ENCODE measurements at places on chromosomes 5 and 9.
A peak's percentile ranks its signal among the peaks of the same experiment; 100 is the strongest.

DNA sequence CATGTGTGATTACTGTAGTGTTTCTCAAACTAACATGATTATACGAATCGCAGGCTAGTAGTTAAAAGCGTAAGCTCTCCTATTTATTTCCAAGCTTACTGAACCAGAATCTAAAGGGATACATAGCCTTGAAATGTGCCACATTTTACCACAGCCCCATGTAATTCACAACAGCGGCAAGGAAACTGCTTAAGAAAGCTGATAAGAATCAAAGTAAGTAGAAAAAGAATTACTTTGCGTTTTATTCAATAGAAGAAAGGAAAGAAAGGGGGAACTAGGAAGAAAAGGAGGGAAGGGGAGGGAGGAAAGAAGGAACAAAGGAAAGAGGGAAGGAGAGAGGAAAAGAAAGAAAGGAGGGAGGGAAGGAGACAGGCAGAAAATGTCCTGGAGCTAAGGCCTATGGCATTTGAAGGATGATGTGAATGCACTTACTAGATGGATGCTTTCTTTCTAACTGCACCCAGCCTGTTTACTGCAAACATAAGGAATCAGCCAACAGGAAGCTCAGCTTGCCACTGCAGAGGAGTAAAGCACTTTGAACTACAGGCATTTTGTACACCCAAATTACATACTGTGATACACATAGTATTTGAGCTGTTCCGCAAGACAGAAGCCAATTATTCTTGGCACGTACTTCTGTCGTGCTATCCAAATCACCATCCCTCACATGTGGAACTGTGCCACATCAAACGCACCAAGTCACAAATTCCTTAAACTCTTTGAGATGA is 521.7 kb downstream of the RAB3C start:
- no peak for DNase-seq

DNA sequence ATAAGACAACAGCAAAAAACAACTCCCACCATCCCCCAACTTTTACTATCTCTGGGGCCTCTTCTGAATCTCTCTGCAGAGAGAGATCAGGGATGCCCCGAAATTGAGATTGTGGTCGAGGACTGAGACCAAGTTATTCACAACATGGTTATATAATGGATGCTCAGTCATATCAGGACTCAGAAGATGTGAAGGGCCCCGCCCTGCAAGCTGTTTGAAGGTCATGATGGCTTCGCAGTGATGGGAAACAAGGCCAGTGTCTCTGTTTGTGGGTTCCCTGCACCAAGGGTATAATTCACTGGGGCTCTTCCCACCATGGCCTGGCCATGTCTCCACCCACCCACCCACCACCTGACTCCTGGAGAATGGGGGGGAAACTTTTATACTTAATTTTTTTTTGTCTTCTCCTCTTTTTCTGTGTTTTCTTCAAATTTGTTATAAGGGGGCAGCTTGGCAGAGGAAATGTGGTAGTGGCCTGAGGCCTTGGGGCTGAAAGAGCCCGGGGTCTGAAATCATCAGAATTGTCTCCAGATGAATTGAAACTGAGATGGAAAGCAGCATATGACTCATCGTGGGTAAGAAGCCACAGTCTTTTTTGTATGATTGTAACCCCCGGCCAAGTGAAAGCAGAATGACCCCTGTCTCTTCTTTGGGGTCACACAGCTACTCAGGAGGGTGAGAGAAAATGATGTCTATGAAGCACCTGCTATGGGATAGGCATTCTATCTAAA is 15.0 kb upstream of the TEX48 start:
- DNase-seq, result peak; percentile 34

DNA sequence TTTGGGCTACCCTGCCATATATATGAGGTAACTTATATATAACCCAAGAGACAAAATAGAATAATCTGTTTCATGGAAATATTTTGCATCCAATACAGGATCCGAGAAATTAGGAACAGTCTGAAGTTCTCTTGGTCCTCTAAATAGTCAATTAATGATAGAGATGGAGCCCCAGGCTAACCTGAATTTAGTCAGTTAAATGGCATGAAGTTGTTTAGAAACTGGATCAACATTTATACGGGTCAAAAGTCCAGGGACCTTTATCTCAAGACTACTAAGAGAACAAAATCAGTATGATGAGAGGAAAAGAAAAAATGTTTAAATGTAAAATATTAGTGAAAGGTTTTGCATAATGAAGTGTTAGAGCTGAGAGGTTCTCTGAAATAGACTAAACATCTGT is 303.3 kb upstream of the ACTBL2 start:
- DNase-seq, result no peak

GRCh38 chr9:114375386-114376175 is 12.2 kb downstream of the AKNA start:
- no peak for DNase-seq

DNA sequence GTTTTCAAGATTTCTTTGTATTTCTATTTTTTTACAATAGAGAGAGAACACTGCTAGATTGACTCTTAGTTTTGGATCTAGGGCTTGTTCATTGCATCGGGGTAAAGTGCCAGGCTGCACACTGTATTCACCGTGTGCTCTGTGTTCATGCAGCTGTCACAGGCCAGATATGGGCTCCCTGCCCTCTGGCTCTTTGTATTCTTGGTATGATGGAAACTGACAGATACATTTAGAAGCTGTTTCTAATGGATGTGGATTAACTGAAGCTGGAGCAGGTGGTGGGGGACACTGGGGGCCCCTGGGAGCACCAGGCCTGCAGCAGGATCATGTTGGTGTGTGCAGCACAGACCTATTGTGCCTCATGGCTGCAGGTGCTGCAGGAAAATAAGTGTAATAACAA is 28.0 kb downstream of the SLC36A1 start:
- DNase-seq, result no peak

DNA sequence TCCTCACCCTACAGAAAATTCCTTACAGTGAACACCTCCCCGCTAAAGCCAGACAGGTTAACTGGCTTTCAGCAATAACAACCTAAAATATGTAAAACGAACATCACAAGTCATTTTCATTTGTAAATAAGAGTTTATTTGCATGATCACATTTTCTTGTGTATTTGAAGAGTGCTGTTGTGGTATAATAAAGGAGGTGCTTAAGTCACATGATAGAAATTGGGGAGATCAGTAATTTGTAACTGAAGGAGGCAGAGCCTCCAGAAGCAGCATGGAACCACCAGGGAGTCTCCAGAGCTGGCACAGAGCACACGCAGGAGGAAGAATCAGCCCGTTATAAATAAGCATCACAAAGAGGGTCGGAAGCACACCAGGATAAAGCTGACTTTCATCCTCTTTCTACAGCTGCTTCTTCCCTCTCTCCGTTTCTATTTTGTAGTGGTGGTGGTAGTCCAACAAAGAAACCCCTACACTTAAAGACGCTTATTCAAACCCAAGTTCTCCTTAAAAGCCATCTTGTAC is 210.6 kb downstream of the MAPKAP1 start:
- no peak for DNase-seq

- DNase-seq, result no peak
Observed at GRCh38 chr9:35001285-35001677, 11.7 kb downstream of the DNAJB5 start.

DNA sequence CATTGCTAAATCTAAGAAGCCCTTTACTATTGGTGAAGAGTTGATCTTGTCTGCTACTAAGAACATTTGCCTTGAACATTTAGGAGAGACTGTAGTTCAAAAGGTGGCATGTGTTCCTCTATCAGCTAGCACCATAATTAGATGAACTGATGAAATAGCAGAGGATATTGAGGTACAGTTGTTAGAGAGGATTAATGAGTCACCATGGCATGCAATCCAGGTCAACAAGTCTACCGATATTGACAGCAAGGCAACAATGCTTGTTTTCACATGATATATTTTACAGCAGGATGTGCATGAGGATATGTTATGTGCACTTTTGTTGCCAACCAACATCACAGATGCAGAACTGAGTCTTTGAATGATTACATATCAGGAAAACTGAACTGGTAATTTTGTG is 134.3 kb upstream of the CDH9 start:
- no peak for DNase-seq

DNA sequence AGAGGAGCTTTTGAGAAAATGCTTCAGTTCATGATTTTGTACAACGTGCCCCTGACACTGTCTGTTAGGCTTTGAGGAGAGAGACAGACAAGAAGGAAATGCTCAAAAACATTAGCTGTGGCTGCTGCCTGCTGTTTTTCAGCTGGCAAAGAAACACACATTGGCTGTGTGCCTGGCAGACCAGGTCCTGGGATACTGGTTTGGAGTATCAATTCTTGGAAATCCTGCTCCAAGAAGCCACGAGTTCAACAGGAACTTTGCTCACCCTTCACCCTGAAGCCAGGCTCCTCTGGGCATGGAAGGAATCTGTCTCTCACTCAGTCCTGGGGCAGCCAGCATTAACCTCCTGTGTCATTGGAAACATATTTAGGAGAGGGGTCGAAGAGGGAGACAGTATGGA is 245.5 kb downstream of the AUH start:
- DNase-seq, result no peak

GRCh38 chr9:81861644-81862043 is 66.6 kb upstream of the SPATA31D4 start:
- no peak for DNase-seq

DNA sequence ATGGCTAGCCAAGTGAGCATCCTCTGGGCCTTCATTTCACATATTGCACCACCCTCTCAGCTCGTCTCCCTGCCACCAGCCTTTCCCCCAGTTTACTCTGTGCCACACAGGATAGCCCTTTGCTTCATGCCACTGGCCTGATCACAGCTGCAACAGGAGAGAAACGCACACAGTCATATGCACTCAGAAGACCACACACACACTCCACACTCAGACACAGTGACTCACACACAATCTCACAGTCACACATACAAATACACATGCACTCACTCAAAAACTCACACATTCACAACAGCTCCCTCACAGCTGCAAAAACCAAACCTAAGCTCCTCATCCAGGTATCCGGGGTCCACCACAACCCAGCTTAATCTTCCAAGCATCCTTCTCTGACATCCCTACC is 38.7 kb downstream of the TTC39B start:
- no peak for DNase-seq

DNA sequence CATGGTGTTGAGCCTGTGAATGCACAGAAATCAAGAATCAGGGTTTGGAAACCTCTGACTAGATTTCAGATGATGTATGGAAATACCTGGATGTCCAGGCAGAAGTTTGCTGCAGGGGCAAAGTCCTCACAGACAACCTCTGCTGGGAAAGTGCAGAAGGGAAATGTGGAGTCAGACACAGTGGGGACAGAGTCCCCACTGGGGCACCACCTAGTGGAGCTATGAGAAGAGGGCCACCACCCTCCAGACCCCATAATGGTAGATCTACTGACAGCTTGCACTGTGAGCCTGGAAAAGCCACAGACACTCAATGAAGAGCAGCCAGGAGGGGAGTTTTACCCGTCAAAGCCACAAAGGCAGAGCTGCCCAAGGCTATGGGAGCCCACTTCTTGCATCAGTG is 181.9 kb upstream of the SEMA6A start:
- no peak for DNase-seq

- DNase-seq, result no peak
Observed at GRCh38 chr9:15144622-15145061, 162.4 kb downstream of the TTC39B start.

DNA sequence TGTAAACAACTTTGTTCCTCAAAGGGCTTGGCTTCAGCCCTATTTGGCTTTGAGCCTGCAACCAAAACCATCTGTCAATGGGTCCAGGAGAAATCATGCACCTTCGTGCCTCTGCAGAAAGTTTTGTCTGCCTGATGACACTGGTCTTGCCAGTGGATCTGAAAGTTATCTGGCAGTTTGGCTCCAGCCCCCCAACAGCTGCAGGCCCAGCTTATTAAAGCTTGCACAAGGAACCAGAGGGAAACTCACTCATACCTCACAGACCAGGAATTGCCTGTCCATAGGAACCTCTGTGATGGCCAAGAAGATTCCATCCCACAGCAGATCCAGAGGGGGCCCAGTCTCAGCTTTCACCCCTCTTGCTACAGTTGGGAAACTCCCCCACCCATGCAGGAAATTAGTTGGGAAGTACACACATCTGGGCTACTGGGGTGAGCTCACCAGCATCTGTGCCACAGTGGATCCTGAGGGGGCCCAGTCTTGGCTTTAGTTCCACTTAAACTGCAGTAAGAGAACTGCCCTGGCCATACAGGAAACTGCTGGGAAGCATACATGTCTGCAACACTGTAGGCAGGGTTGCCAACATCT is 265.5 kb downstream of the GRIA1 start:
- DNase-seq, result no peak

DNA sequence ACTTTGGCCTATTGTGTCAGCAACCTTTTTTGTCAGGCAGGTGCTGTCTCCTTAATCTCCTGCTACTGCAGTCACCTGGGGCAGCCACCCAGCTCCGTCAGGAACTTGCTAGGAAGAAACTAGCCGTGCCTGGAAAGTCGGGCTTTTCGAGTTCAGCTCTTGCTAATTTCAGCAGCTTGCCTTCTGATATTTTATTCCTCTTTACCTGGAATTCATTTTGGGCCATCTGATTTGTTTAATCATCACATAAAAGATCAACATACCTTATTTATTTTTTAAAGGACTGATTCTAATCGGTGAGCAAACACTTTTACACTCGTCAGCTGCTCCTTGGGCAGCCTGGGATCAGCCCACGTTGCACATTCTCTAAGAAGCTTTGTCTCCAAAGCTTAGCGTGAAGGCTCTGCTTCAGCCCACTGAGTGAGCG is 42.2 kb downstream of the PRLR start:
- DNase-seq, result no peak

DNA sequence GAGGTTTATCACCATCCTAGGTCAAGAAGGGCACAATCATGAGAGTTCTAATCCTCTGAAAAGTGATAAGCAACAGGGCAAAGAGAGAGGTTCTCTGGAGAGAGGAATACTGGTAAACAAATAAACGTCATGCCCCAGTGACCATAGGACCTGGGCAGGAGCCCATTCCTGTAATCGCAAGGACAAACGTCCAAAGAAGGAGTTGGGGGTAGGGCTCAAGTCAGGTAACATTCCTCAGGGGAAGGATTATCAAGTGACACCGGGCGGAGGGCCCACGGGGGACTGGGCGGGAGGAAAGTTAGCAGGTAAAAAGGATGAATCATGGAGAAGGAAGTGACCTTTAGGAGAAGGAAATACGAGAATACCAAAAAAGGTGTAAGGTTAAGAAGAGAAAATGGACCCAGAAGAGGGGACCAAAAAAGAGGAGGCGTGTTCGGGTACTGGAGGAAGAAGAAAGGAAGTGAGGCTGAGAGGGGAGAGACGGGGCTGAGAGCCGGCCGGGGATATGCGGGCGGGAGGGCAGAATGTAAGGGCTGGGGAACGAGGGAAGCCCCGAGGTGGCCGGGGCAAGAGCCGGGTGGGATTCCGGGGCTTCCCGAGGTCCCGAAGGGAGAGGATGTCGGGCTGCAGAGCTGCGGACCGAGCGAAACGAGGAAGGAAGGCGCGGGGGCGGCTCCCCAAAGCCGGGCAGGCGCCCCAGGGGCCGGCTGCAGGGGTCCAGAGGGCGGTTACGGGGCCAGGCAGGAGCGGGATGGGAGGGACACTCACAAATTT is 583 bp downstream of the DIAPH1 start:
- DNase-seq, result no peak

DNA sequence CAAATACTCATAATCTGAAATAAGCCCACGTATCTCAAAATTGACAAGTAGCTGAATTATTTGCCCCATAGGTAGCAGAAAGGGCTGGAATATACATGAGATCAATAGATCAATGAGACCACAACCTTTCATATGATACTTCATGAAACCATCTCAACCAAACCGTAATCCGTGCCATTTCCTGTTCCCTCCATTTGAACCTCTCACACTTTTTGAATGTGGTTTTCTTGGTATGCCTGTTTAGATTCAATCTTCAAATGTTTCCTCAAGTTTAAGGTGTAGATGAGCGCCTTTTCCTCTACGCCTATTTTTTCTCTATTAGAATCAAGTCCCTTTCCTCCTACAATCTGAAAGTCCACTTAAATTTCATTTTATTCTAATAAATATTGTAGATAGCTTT is 805.5 kb downstream of the EFNA5 start:
- no peak for DNase-seq

All from GM12891 (cell line).